Fibroblast of pulmonary artery (primary cell): ENCODE measurements at places on chromosomes 7 and 10.

GRCh38 chr7:103680161-103681144 lies 234.4 kb upstream of the SLC26A5 start:
- no peak for DNase-seq

- no peak for DNase-seq
Measured at GRCh38 chr7:155372782-155373358, 75.2 kb downstream of the INSIG1 start.

DNA sequence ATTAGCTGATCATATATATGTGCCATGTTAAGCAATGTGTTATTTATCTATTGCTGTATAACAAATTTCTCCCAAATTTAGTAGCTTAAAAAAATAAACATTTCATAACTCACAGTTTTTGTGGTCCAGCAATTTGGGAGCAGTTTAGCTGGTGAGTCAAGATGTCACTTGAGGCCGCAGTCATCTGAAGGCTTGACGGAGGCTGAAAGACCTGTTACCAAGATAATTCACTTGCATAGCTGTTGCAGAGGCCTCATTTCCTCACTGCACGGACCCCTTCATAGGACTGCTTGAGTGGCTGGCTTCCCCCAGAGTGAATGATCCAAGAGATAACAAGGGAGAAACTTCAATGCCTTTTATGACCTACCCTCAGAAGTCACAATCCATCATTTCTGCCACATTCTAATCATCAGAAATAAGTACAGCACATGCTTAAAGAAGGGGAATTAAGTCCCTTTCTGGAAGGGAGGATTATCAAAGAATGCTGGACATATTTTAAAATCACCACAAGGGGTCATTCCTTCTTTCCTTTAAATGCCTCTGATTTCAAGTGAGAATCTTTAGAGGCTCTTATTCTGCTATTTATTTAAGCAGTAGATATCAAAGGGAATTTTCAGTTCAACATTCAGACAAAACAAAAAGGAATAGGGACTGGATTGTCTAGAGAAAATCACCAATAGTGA lies 10.5 kb upstream of the SRPK2 start:
- peak; percentile 61 for DNase-seq

DNA sequence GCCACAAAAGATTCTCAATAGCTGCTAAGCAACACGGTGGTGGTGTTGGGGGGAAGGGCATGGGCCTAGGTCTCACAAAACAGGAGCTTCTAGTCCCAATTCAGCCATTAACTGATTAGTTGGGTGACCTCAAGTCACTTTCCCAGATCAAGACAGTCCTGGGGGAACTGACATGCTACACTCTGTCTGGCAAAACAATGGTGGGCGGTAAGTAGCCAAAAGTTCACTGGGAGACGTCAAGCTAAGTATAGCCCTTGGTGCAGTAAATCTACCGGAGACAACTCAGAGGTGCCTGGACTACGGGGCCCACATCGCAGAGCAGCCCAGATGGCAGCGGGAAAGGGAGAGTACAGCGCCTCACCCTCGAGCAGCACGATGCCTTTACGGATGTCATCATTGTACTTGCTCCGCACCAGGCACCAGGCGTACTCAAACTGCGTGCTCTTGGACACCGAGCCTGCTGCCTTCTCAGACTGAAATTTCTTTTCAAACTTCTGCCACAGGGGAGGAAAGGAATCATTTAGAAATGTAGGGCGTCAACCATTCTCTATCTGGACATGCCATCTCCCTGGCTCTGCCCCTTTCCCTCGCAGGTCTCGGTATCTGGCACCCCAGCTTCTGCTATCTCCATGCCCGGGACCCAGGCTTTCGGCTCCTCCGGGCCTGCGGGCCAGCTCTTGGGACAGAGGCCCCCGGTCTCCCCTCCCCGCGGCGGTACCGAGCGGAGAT lies 1.1 kb downstream of the FIS1 start:
- DNase-seq: peak; percentile 35

GRCh38 chr10:44418637-44419036 lies 33.7 kb upstream of the CXCL12 start:
- DNase-seq: no peak
